ENCODE measurements at places on chromosomes 11 and 22.

- no peak for DNase-seq
These were observed 20.1 kb upstream of the SWAP70 start for GRCh38 chr11:9643751-9644150.

DNA sequence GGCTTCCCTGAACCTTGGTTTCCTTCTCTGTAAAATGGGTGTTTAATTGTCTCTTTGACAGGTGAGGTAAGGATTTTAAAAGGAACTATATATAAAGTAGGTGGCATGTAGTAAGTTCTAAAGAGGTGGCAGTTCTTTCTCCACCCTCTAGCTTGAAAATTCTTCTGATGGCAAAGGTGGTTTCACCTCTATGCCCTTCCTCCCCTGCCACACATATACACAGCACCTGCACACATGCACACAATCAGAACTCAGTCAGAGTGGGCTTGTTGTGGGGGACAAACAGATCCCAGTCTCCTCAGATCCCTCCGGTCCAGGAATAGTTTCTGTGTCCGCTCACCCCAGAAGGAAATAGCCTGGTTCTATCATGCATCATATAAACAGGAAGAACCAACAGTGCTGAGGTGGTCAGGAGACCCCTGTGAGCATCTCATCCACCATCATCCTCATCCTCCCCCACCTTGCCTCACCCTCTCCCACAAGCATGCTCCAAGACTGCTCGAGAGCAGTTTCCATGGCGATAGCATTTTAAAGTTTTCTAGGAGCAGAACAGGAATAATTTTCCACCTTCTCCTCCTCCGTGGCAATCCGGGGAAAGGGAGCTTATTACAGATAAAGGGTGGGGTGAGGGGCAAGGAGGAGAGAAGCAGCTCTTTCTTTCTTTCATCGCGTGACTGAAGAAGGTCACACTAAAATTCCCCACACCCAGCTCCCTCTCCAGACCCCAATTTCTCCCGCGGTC is 123.6 kb downstream of the CHST1 start:
- no peak for DNase-seq

DNA sequence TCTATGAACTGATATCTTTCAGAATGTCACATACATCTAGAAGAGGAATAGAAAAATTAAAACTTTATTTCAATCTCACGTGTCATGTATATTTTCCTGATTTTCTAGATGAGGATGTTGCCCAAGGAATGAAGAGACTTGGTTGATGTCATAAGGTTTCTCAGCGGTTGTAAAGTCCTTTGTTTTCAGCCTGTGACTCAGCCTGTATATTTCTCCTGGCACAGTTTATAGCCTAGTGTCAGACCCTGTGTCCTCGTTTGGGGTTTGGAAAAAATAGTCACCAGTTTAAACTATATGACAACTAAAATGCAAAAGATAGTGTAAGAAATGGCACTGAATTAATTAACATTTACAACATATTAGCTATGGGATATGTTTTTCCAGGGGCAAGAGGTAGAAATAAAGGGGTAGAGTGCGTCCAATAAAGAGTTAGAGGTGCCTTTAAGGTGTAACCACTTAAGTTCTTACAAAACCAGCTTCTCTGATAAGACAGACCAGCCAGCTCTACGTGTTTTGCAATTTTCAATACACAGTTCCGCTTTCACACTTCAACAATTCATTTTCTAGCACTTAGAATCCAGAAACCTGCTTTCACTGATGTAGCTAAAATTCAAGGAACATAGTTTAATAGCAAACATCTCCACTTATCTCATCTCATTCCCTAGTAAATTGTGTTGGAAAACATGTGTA is 1432.6 kb upstream of the TENM4 start:
- no peak for DNase-seq

DNA sequence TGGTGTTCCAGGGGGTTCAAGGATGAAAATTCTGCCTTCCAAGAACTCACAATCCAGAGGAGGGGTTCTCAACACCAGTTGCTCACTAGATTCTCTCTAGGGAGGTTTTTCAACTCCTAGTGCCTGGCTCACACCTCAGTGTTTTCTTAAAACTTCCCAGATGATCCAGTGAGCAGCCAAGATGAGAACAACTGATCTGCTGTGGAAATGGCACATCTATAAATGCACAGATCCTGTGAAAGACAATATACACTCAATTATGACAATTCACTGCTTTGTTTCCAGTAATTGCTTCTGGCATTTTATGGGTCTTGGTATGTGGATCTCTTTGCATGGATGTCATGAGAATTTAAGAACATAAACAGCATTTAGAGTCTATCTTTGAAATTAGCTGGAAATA is 45.2 kb upstream of the PRSS23 start:
- DNase-seq = no peak

DNA sequence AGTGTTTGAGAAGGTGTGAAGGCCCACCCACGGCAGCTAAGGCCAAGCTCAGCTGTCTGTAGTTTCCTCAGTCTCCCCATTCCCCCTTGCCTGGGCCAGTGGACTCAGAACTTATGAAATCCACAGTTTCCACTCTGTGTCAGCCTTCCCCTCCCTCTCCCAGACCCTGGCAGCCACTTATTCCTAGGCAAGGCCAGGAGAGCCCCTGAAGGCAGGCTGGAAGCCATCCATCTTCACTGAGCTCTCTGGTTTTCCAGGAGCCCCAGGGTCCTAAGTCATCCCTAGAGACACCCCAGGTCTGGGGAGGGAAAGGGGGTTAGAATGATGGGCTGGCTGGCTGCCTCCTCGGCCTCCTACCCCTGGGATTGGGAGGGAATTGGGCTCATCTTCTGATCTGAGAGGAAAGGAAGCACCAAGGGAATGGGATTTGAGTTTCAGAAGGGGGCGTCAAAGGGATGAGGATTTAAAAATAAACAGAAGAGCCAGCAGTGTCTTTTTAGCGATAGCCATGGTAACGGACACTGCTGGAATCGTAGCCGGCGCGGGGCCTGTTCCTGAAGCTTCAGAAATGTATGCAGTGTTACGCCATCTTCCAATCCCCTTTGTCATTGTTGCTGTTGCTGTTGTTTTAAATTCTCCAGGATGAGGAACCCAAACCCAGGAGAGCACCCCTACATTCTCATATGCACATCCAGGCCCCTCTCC is 561.1 kb upstream of the CADM1 start:
- no peak for DNase-seq

GRCh38 chr22:36204001-36204631 is 2.5 kb upstream of the APOL4 start:
- DNase-seq = no peak

DNA sequence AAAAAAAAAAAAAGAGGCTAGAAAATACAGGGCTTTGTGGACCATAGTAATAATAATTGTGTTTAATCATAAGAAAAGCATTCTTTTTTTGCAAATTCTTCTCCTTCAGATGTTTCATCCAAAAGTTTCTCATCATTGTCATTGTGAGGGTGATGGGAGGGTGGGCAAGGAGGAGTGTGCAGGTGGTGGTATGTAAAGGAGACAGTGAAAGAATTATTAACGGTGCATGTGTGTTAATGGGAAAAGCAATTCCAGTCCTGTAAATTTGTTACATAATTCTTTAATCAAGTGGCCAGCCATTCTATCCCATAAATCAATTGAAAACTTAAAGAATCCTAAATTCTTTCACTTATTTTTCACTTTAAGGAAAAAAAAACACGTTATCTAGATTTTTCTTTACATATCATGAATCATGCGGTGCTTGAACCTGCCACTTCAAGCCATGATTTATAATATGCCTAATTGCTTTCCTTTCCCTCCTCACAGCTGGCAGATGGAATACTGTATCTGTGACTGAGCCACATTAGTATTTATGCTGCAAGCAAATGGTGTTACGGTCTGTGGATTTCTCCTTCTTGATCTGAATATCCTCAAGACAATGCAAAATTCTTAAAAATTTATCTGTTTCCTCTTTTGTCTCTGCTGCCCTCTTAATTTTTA is 318.5 kb downstream of the JRKL start:
- DNase-seq = no peak

GRCh38 chr11:9609841-9610240 is 36.4 kb downstream of the WEE1 start:
- no peak for DNase-seq

DNA sequence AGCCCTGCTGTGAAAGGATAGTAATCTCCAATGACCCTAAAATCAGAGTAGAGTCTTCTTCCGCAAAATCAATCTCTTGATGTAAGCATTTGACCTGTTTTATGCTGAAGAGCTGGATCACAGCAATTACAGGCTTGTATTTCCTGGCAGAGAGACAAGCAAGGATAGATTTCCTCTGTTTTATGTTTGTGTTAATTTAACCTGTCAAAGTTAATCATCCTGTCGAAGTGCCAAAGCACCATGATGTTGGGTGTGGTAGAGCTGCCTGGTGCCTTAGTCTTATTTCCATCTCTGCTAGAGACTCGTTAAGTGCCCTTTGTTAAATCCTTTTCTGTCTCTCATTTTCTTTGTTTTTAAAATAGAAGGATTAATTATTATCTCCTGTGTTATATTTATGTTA is 248.1 kb downstream of the CNTN5 start:
- peak; percentile 7 for DNase-seq

- no peak for DNase-seq
These were observed 103.2 kb downstream of the ETS1 start for GRCh38 chr11:128484172-128484571.

- no peak for DNase-seq
These were observed 2.1 kb upstream of the RBM4 start for GRCh38 chr11:66636411-66636810.

- DNase-seq = no peak
These were observed 1.5 kb upstream of the PHRF1 start for GRCh38 chr11:574632-575312.

DNA sequence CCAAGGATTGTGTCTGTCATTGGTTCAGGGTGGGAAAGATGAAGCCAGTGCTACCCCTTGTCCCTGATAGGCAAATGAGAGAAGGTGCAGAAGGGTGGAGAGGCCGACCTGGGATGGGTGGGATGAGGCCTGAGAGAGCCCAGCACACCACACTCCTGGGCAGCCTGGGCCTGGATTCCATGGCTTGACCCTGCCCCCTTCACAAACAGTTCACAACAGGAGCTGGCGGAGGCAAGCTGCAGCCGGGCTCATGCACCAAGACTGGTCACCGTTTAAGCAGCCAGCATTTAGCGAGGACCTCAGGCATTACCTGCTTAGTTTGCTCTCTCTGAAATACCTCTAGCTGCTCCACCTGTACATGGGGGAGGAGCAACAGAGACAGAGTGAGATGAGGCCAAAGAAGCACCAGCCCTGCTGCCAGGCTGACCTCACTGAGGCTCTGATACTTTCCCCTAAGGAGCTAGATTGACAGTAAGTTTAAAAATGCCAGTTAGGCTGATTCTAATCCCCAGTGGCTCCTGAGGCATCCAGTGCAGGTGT is 13.5 kb downstream of the IL18BP start:
- no peak for DNase-seq

GRCh38 chr11:111776398-111777093 is 10.4 kb upstream of the PPP2R1B start:
- no peak for DNase-seq

DNA sequence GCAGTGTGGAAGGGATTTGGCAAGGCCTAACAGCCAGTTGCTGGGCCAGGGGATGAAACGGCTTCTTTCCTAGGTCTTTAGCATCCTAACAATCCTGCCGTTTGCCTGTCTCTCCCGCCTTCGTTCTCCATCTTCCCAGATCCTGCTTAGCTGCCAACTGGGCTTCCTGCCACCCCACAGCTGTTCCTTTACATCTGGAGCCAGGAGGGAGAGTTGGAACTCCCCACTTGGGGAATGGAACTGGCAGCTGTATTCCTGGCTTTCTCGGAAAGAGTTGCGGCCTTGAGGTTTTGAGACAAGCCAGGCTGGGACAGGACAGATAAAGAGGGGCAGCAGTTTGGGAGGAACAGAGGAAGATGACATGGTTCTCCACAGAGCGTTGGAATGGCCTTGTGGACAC is 59.6 kb downstream of the ST3GAL4 start:
- DNase-seq = no peak

- no peak for DNase-seq
These were observed 285.2 kb downstream of the METTL15 start for GRCh38 chr11:28393348-28393747.

- no peak for DNase-seq
These were observed 3.2 kb upstream of the ST14 start for GRCh38 chr11:130156108-130157022.

DNA sequence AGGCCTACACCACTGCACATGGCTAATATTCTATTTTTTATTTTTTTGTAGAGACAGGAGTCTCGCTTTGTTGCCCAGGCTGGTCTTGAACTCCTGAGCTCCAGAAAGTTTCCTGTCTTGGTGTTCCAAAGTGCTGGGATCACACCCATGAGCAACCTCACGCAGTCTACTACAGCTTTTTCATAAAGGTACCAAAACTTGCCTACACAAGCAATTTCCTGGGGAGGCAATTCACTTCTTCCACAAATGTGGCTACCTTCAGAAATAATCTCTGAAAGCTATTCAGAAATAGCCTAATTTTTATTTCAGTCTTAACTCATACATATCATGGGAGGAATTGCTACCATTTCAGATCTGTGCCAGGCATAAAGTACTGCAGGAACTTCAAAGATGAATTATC is 11.4 kb downstream of the SLC35F2 start:
- no peak for DNase-seq

GRCh38 chr22:20413217-20414058 is 19.5 kb downstream of the ZNF74 start:
- no peak for DNase-seq

- DNase-seq = no peak
These were observed 574.7 kb downstream of the TBC1D22A start for GRCh38 chr22:47337161-47337621.

DNA sequence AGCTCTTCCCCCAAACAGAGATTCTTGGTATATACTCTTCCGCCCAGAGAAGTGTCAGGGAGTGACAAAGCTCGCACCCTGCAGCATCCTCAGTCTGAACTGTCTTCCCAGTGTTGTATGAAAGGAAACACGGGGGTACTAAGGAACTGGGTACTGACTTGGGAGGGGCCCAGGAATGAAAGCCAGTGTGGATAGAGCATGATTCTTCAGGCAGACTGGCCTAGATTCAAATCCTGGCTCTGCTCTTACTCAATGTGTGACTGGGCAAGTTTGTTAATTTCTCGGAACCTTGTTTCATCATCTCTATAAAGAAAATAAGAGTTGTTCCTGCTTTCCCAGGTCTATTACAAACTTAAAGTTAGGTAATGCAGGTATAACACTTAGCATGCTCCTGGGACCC is 266.0 kb upstream of the NARS2 start:
- no peak for DNase-seq

DNA sequence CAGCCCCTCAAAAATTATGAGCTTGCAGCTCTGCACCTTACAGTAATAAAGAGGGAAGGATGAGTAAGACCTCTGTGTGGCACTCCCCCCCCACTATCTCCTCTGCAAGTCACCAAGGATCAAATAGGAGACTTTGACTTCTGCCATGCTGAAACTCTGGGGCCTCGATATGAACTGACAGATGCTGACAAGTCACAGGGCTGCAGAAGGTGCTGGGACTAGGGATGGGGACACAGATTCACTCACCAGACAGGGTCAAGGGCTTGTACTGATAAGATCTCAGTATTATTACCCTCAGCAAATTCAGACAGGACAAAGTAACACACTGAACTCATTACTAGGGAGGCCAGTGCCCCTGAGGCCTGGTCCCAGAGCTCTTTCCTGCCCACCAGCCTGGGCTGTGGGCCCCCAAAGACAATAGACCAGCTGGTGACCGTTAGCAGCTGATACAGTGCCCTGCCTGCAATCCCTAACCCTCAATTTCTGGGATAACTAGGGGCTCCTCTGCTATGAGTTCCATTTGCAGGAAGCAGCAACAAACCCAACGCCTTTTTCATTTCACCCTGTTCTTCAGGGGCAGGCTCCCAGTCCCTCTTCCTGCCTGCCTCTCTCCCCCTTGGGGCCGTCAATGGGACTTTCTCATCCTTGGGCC is 20.1 kb downstream of the TMPRSS13 start:
- no peak for DNase-seq

Data from DMS 273 treated with DMSO at 0.1 percent for 48 hours (cell line).